ENCODE measurements at places on chromosomes 1 and 21. TPM values are rescaled to one million over a fixed set of nuclear protein-coding genes. Genes with fewer than 3 reads are reported as not detected.

YY1AP1 gene
- 45.9 TPM for total RNA-seq

LRRC38 gene
- not detected for total RNA-seq

LGR6 gene
- 0.41 TPM for total RNA-seq

DEPDC1 gene
- total RNA-seq, result 12.2 TPM

SLC44A5 gene
- total RNA-seq, result 0.10 TPM

FHAD1 gene
- total RNA-seq, result 0.46 TPM
